ENCODE measurements at places on chromosomes 3 and 15. TPM values are rescaled to one million over a fixed set of nuclear protein-coding genes. Genes with fewer than 3 reads are reported as not detected.

GRCh38 chr3:113218681-113219045 is 7.3 kb downstream of the BOC start:
- DNase-seq, result no peak

- no peak for DNase-seq
These were observed 404.4 kb upstream of the MDFIC2 start for GRCh38 chr3:70716832-70717231.

Gene CHRM5
- not detected for total RNA-seq

Gene ANKRD63
- total RNA-seq, result not detected

DNA sequence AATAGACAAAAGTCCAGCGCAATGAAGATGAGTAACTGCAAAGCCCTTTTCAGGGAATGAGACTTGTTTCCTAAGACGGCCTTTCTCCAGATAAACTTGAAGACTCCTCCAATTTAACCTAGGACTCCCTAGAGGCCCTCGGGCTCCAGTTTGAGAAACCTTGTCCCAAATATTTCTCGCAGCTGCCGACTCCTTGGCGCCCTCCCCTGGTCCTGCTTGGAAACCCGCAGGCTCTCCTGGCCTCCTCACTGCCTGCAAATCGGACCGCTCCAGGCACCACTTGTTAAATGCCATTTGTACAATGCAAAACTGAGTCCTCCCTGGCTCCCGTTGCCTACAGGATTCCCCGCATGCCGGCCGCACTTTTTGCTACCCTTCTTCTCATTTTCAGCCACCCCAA is 36.8 kb downstream of the MUC4 start:
- no peak for DNase-seq
